ENCODE measurements at places on chromosomes 5 and 9. TPM values are rescaled to one million over a fixed set of nuclear protein-coding genes. Genes with fewer than 3 reads are reported as not detected.
A peak's percentile ranks its signal among the peaks of the same experiment; 100 is the strongest.

The WHRN gene
- 8.9 TPM for total RNA-seq

The NR6A1 gene
- 125 TPM for total RNA-seq

The SH3RF2 gene
- total RNA-seq = 1.1 TPM

The SMIM23 gene
- not detected for total RNA-seq

The FGF18 gene
- not detected for total RNA-seq

The CDO1 gene
- 21.2 TPM for total RNA-seq

The RGMB gene
- 34.3 TPM for total RNA-seq

The CERCAM gene
- 7.9 TPM for total RNA-seq

DNA sequence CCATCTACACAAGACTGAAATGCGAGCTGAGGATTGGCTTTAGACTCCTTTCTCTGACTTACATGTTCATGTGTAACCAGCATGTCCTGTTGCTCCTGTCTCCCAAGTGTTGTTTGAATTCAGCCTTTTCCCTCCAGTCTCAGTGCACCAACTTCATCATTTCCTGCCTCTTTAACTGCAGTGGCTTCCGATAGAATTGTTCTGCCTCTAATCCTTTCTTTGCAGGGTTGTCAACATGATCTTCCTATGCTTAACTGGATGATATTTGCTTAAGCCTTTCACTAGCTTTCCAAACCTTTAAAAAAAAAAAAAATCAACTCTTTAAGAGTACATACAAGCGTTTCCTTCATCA lies 6.7 kb upstream of the FYB1 start:
- DNase-seq = no peak

DNA sequence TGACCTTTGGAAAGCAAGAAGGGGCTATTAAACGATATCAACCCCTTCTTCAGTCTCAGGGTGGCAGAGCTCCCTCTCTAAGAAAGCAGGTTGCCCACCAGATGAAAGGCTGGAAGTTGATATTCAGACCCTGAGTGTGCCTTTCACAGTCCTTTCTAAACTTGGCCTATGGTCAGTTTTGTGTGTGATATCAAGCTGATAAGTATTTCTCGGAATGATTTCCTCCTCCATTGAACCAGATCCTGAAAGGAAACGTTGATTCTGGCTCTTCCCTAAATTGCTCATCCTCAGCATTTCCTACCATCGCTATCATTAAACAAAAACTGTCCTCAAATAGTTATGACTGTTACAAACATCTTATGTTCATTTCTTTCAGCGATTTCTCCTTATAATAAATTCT lies 130.4 kb downstream of the CEMIP2 start:
- DNase-seq = no peak

- no peak for DNase-seq
Observed at GRCh38 chr5:72141440-72142355, 34.4 kb downstream of the MAP1B start.

GRCh38 chr9:135958485-135958884 lies 2.7 kb downstream of the UBAC1 start:
- no peak for DNase-seq

DNA sequence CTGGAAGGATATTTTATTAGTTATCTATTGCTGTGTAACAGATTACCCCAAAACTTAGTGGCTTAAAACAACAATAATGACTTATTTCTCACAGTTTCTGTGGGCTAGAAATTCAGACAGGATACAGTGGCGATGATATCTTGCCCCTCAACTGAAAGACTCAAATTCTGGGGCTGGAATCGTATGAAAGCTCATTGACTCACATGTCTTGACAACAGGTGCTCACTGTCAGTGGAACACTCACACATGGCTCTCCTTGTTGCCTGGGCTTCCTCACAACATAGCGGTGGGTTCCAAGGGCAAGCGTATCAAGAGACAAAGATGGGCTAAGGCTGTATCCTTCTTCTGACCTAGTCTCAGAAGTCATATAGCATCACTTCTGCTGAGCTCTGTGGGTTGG lies 3.7 kb upstream of the GNPDA1 start:
- no peak for DNase-seq

DNA sequence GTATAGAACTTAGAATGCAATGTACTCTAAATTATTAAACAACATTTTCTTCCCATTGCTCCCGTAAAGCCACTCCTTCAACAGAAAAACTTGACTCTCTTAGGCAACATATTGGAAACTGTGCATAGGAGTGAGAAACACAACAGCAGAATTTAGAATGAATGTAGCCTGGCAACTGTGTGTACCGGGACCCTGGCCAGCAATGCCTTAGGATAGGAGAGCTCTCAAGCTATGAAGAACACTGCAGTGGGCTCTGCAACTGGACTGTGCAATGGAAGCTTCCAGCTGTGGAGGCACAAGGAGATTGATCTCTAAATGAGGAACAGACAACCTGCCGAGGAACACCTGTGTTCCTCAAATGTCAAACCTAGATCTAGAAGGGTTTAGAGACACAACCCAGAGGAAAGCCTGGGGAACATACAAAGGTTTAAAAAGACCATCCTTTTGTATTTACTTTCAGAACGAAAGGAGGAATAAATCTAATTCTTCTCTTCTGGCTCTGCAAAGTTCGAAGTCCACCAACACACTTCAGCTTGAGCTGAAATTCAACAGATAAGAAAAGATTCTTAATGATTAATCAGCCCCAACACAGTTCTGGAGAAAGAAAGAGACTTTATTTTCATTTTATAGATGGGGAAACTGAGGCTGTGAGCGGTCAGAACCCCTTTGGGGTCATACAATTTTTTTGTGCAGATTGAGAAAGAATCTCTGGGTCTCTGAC lies 51.5 kb upstream of the ARL15 start:
- no peak for DNase-seq

- DNase-seq = no peak
Observed at GRCh38 chr5:65808251-65808741, 86.3 kb downstream of the NLN start.

GRCh38 chr5:168796000-168796399 lies 216.8 kb upstream of the PANK3 start:
- no peak for DNase-seq

GRCh38 chr9:113669522-113670115 lies 206.1 kb downstream of the RGS3 start:
- DNase-seq = no peak

- no peak for DNase-seq
Observed at GRCh38 chr5:773517-774264, 10.8 kb downstream of the ZDHHC11B start.

DNA sequence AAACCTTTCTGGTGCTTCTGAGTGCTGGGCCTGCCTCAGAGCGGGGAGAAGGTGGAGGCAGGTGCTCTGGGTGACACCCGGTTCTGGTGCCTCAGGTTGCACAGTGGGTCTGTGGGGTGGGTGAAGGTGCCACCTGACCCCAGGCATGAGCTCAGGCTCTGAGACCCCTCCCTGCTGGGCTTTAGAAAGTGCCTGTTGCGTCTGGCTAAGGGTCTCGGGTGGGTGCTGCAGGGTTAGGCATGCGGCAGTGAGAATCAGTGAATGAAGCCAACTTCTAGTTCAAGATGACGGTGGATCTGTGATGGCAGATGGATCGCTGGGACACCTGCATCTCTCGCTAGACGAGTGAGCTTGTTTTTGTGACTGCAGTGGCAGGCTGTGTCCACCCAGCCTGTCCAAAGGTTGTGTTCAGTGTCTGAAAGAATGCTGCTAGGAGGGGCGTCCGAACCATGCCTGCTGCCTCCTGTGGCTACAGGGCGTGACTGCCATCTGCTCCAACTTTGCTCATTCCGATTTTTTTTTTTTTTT lies 5.0 kb downstream of the SQSTM1 start:
- no peak for DNase-seq

DNA sequence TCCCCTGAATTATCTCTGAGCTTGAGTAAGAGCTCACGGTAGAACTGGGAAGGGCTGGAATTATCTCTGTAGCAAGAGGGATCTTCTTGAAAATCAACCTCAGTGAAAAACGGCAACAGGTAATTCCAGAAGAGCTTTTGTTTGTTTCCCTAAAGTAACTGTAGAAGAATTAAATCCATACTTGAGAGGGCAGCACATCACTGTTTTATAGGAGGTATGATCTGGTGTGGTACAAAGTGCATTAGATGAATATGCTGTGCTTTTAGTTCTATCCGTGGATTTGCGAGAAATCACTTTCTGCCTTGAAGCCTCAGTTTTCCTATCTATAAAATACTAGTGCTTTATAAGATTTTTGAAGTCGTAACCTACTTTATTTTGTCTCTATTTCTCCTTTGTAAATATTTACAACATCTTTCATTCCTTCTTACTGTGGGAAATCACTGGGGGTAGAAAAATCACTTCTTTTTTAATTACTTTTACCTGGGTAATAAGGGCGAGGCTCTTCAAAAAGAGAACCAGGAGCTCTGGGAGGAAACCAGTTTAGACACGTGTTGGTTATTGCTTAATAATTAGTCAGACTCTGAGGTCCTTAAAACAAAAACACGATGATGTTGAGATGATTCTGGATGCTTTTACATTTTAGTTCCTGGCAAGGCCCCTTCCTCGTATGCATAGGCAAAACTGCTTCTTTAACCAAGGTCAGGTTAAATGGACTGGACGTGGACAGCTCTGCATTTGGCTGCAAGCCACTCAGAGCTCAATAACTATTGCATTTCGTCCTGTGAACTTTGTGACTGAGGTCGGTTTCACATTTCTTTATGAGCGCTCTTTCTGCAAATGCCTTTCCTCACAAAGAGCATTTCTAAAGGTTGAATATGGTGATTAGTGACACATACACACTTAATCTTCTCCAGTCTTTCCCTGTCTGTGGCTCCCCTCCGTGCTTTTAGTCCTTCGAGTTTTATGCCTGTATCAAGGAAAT lies 376.1 kb downstream of the BRINP1 start:
- DNase-seq = peak; percentile 12

DNA sequence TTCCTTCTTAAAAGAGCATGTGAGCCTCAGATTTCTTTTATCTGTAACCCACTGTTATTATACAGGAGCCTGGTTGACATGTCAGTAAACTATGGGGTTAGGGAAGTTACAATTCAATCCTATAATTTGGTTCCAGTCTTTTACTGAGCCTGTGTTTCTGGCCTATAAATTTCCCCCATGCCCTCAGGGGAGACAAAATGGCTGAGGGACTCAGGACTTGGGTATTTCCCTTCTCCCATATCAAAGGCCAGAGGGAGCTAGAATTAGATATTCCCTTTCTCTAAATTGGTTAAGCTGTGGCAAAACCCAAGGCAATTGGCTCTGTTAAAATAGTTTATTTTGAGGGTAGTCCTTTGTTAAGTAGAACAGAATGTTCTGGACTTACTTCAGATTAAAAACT lies 823.2 kb downstream of the TLE1 start:
- no peak for DNase-seq

GRCh38 chr9:99090336-99091130 lies 14.4 kb upstream of the TGFBR1 start:
- no peak for DNase-seq

Measured in GM23338 (cell line).